ENCODE measurements at places on chromosomes 3 and 15.

- DNase-seq = no peak
These were observed 1.0 kb upstream of the KLF15 start for GRCh38 chr3:126358038-126358815.

DNA sequence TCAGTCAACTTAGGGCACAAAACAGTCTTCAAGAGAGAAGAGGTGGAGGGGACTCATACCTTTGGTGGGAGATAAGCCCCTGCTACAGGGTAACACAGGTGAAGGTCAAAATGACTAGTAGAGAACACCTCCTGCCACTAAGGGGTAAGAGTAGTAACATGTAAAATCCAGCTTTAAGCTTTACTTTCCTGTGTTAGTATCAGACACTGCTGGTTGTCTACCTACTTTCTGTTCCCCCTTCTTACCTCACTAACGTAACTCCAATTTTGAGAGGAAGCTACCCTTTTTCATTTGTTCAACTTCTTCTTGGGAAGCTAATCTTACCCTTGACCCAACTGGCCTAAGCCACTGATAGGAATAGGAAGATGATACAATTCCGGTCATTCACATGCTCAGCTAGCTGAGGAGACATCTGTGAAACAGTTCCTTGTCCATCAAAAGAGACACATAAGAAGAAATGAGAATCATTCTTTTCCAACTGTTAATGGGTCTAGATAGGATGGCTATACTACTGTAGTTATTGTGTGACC is 826.8 kb upstream of the CFAP20DC start:
- no peak for DNase-seq

DNA sequence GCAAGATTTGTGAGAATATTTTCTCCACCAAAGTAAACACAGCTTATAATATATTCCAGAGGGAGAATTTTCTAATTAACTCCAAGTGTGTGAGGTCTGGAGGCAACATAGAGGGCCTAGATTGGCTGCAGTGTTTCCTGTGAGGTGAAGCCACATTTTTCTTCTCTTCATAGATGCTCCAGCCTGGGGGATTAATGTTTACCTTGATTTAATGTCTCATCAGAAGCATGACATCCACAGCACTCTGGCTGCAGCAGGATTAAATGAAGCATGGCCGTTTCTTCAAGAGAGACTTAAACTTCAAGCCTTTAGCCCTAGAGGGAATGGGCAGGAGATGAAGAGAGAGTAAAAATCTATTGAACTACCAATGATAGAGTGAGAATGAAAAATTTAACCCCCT is 137.9 kb upstream of the ZBTB20 start:
- DNase-seq = no peak

- DNase-seq = no peak
These were observed 342.1 kb downstream of the SLC9A9 start for GRCh38 chr3:143506190-143506589.

DNA sequence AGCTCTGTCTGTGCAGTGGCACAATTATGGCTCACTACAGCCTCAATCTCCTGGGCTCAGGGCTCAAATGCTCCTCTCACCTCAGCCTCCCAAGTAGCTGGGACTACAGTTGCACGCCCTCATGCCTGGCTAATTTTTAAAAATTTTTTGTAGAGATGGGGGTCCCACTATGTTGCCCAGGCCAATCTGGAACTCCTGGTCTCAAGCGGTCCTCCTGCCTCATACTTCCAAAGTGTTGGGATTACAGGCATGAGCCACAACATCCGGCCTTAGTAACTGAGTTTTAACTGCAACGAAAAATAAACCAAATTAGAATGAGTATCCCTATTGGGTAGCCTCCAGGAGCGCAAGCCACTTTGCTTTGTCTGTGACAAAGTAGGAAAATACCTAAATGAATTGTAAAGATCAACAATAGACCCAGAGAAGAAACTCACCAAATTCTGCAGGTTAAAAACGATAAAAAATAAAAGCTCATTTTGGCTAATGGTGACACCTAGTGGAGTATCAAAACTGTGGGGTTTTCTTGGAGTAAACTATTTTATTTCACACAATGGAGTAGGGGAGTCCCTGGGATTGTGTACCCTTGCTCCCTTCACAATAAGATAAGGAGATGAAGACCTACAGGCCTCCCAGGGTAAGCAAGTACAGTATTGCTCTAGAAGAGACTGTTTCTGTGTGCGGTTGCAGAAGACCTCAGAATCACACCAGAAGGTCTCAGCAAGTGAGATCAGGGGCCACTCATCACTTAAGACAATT is 21.0 kb upstream of the CA12 start:
- DNase-seq = no peak

DNA sequence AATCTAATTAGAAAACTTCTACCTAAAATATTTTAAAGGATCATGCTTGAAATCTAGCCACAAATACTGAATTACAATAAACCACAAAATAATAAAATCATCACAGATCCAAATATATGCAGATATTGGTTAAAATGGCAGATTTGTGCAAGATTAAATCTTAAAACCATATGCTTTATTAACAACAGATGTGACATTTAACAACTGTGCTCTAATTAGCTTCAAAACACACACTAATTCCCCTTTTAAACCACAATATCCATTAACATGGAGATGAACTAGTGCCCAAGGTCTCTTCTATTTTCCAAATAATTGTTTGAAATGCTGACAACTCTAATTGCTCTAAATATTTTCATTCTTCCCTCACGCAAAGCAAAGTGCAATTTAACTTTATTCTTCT is 1530.3 kb downstream of the SI start:
- DNase-seq = no peak

GRCh38 chr3:25495726-25496253 is 67.7 kb downstream of the RARB start:
- no peak for DNase-seq

- no peak for DNase-seq
These were observed 66.5 kb upstream of the SKOR1 start for GRCh38 chr15:67758619-67759300.

GRCh38 chr3:62601238-62602070 is 228.1 kb upstream of the FEZF2 start:
- DNase-seq = no peak

- no peak for DNase-seq
These were observed 18.2 kb upstream of the CEMIP start for GRCh38 chr15:80760960-80761359.

DNA sequence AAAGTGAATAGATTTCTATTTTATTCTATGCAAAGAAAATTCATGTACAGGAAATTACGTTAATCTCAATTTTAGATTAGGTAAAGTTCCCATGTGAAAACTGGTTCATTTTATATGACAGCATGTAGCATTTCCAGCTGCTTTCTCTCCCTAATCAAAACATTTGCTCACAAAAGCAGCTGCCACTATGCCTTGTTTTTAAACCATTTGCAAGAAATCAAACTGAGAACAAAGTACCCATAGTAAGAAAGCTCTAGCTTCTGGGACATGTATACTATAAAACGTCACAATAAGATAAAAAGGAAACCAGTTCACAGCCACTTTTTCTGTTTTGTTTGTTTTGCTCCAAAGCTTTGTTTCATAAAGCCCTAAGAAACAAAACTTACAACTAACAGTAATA is 5.0 kb upstream of the CRYBG3 start:
- DNase-seq = no peak

DNA sequence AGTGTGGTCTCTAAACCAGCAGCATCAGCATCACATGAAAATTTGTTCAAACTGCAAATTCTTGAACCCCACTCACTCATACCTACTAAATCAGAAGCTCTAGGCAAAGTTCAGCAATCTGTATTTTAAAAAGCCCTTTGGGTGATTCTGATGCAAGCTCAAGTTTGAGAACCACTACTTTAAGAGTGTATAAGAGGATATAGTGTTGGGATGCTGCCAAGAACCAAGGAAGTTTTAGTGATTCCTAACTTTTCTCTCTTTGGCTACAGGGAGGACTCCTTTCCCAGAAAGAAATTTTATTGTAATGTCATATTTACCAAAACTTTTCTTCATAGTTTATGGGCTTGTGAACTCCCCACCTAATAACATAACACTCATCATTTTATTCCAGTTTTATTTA is 422.2 kb downstream of the TBC1D5 start:
- no peak for DNase-seq

DNA sequence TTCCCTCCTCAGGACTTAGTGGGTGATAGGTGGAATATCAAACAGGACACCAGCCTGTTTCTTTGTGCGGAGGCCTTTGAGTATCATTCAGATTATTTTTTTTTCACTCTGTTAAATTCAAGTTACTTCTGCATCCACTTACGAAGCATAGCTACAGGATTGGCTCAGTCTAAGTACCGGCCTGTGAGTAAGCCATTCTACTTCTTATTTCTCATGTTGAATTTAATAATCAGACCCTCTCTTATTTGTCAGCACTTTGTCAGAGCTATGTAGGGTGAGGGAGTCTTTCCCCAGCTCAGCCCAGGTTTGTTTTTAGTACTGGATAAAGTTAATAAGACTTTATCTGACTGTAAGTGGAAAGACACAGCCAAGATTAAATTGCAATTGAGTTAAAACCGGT is 54.7 kb downstream of the ITPR1 start:
- no peak for DNase-seq

GRCh38 chr15:60391722-60392315 is 6.0 kb downstream of the ANXA2 start:
- DNase-seq = no peak

DNA sequence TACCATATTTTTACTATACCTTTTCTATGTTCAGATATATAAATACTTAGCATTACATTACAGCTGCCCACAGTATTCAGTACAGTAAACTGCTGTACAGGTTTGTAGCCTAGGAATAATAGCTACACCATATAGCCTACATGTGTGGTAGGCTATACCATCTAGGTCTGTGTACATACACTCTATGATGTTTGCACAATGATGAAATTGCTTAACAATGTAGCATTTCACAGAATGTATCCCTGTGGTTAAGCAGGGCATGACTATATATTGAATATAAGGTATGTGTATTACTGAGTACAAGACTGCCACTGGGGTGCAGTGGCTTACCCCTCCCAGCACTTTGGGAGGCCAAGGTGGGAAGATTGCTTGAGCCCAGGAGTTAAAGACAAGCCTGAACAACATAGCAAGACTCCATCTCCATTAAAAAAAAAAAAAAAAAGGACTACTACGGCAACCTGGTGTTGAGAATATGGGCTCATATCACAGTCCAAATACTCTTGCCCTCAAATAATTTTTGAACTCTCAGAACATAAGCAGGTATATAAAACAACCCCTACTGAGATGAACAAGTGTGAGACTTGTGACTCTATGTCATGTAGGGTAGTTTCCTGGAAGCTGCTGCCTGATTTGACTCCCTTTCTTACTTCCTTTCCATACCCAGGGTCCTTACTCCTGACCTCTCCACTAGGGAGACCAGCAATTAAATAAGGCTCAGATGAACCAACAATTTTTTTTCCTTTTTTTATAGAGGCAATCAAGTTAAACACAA is 4.8 kb downstream of the PPP1R14D start:
- no peak for DNase-seq

DNA sequence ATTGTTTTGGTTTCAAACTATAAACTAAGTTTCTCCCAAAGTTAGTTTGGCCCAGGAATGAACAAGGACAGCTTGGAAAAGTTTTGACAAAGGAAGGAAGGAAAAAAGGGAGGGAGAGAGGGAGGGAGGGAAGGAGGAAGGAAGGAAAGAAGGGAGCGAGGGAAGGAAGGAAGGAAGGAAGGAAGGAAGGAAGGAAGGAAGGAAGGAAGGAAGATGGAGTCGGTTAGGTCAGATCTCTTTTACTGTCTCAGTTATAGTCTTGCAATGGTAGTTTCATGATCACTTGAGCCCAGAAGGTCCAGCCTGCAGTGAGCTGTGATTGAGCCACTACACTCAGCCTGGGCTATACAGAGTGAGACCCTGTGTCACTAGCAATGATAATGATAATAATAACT is 12.3 kb upstream of the UBXN7 start:
- DNase-seq = no peak

DNA sequence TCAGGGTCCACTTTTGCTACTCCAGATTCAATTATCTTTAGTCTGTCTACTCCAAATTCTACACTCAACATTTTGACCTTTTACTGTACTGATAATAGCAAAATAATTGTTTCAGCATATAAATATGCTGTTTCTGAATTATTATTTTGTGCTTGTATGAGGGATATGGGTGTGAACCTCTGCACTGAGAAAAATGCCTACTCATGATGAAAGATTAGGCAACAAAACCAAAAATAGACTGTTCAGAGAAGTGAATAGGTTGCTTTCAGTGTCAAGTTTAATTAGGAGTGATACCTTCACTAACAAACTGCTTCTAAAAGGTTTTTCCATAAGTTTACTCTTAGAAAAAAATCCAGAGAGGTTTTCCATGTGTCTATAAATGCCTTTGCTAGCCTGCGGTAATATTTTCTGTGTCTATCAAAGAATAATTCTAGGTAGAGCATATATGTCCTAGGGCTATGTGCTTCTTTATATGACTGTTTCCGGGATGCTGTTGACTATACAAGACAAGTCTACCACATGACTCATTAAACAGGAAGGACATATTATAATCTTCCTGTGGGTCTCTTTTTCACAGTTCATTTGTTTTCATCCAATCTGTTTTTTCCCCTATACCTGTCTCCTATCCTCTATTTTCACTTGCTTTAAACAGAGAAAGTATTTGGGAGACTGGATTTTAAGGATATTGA is 218.5 kb upstream of the TTC14 start:
- DNase-seq = no peak

GRCh38 chr15:53588773-53589172 is 170.7 kb downstream of the WDR72 start:
- DNase-seq = no peak

DNA sequence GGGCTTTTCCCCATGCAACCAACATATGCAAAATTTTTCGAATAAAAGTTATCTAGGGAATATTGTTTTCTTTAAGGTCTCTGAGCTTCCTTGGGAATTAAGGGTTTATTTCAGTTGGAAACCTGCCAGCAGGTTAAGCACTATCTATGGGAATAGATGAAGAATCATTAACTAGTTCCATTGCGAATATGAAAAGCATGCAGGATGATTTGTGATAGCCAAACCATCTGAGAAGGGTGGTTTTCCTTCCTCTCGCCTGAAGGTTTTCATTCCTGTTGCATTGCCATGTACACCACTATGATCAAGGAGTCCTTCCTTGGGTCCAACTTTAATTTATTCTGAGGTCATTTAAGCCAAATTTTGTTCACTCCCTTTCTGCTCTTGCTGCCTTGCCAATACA is 184.9 kb downstream of the NR2F2 start:
- DNase-seq = no peak

GRCh38 chr3:151580591-151580990 is 119.7 kb upstream of the IGSF10 start:
- DNase-seq = no peak

GRCh38 chr3:134311265-134311664 is 60.6 kb upstream of the RYK start:
- no peak for DNase-seq

GRCh38 chr3:128033102-128033501 is 19.1 kb upstream of the SEC61A1 start:
- no peak for DNase-seq

- DNase-seq = no peak
These were observed 41.3 kb downstream of the WHAMM start for GRCh38 chr15:82850731-82851130.

- peak; percentile 44 for DNase-seq
These were observed 11.0 kb downstream of the LYSMD2 start for GRCh38 chr15:51726302-51727073.

DNA sequence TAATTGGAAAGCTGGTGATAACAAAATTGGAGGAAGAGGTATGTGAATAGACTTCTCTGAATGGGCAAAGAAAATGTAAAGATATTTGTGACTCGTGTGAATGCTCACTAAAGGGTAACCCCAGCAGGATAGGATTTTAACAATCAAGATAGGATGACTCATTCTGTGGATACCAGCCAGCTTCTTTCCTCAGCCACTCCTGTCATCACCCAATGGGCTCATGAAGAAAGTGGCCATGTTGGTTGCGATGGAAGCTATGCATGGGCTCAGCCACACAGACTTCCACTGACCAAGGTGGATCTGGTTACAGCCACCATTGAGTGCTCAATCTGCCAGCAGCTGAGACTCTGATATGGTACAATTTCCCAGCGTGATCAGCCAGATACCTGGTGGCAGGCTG is 40.9 kb downstream of the STRIT1 start:
- no peak for DNase-seq

All from NCI-H1436 (cell line).